ENCODE measurements at places on chromosomes 7 and 10.

DNA sequence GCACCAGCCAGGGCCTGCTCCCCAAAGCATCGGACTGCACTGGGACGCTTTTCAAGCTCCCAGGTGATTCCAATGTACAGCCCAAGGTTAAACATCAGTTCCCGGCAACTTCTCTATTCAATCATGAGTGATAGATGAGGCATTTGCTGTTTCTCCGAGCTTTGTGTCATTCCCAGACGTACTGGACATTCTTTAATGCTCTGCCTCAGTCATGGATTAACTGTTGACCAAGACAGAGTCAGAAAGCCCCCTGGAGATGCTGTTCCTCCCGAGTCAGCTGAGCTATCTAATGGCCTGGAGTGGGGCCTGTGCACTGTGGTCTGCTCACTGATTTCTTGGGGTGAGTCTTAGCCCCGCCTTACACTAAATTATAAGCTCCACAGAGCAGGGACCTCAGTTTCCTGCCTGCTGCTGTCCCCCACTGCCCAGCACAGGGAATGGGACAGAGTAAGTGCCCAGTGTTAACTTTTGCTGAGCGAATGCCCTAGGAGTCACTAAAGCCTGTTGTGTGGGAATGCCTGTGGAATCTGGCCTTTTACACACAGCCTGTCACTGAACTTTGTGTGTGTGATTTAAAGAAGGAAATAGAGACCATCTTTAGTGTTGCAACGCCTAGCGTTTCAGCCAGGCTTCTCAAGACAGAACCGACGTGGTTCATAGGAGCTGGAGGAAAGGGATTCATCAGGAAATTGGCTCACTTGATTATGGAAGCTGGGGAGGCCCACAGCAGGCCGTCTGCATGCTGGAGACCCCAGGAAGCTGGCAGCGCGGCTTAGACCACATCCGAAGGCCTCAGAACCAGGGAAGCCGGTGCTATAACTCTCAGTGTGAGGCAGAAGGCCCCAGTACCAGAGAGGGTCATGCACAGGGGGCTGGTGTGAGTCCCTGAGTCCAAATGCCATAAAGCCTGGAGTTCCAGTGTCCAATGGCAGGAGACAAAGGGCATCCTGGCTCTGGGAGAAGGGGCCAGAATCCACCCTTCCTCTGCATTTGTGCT is 29.3 kb upstream of the RNF32 start:
- DNase-seq, result no peak

- no peak for DNase-seq
Measured at GRCh38 chr10:61478621-61479312, 25.6 kb upstream of the TMEM26 start.

DNA sequence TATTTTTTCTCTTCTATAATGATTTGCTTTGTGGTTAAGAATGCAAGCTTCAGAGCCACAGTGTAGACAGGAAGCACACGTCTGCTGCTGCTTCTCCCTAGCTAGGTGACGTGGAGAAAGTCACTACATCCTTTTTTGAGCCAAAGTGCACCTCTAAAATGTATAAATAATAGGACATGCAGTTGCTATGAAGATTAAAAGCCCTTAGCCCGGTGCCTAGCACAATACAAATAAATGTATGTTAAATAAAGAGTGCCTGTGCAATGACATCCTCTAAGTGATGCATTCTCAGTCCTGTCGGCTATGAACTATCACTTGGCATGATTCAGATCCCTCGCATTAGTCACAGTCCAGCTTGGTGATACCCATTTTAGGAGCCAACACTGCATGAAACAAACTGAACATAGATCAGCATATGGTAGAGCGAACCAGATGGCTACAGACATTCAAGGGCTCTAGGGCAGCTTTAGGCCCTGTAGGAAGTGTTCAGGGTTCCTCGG is 4.8 kb upstream of the TRDMT1 start:
- no peak for DNase-seq

DNA sequence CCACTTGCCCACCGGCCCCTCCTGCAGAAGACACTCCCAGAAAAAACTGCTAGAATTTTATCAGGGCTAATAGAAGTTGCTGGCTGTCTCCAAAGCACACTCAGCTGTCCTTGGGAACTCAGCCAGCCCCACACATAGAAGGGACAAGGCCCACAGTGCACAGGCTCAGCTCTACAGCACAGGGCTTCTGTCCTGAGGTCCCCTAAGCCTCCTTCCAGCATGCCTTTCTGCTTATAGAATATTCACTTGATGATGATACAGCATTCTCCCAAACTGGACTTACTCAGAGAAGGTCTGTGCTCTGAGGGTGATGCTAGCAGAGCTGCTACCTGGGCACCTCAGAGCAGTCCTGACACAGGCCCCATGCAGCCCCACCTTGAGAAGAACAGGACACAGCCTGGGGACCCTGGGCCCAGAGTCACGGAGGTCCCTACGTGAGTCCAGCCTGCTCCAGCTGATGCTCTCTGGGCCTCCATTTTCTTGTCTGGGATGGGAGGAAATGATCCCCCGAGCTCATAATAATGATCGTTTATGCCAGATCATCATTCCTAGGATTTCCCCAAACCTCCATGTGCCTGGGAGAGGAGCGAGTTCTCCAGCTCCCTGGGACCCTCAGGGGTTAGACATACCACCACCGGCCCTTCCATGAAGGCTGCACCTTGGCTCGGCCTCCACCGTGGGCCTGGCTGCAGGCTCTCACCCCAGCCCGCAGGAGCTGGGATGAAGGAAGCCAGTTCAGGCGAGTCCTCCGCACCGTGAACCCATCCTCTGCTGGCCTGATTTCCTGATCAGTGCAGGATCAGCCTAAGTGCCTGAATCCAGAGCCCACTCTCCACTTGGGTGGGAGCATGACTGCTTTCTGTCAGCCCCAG is 145.6 kb downstream of the ZNF248 start:
- DNase-seq, result no peak

- DNase-seq, result no peak
Measured at GRCh38 chr10:116536810-116537209, 8.9 kb upstream of the PNLIP start.

GRCh38 chr7:129875745-129876411 is 76.9 kb downstream of the UBE2H start:
- DNase-seq, result no peak
